A549 treated with GW870086 at 1 μM for 4 hours (cell line): ENCODE measurements at places on chromosomes 16 and 17. TPM values are rescaled to one million over a fixed set of nuclear protein-coding genes. Genes with fewer than 3 reads are reported as not detected.

Gene PIK3R6
- total RNA-seq = not detected in 5 replicates

Gene ZFP3
- total RNA-seq = 0.69 to 1.3 TPM (median 1.0 TPM) in 5 replicates

Gene SCGB1C2
- not detected in 5 replicates for total RNA-seq

Gene ANKRD40CL
- not detected in 5 replicates for total RNA-seq

Gene ASB16
- 0.12 TPM in 1 of 5 replicates, not detected in the others for total RNA-seq

Gene HOXB1
- total RNA-seq = not detected in 5 replicates

Gene ITGAL
- total RNA-seq = 0.02 TPM in 1 of 5 replicates, not detected in the others

Gene GAST
- 0.42 TPM in 1 of 5 replicates, not detected in the others for total RNA-seq

Gene MAP2K3
- 90.4 to 135 TPM (median 107 TPM) in 5 replicates for total RNA-seq

Gene BIRC5
- total RNA-seq = 95.9 to 111 TPM (median 104 TPM) in 5 replicates

Gene CENPX
- 155 to 212 TPM (median 190 TPM) in 5 replicates for total RNA-seq

Gene KCNG4
- total RNA-seq = not detected in 5 replicates

Gene CDRT15
- total RNA-seq = not detected in 5 replicates

Gene MYO15A
- total RNA-seq = 0.28 to 1.1 TPM (median 0.71 TPM) in 5 replicates

Gene CANT1
- total RNA-seq = 74.1 to 86.6 TPM (median 80.7 TPM) in 5 replicates

Gene XAF1
- not detected in 5 replicates for total RNA-seq

Gene ZNF276
- total RNA-seq = 17.4 to 22.3 TPM (median 19.0 TPM) in 5 replicates

Gene GP1BA
- not detected in 5 replicates for total RNA-seq

Gene EXOC3L1
- 0.09 to 0.30 TPM (median 0.23 TPM) in 3 of 5 replicates, not detected in the others for total RNA-seq

Gene GRB7
- total RNA-seq = 2.8 to 5.0 TPM (median 4.2 TPM) in 5 replicates

Gene ZNF750
- total RNA-seq = not detected in 5 replicates
